Left colon (tissue), 2 donors: ENCODE measurements at places on chromosomes 2 and 18. TPM values are rescaled to one million over a fixed set of nuclear protein-coding genes. Genes with fewer than 3 reads are reported as not detected.
A peak's percentile ranks its signal among the peaks of the same experiment; 100 is the strongest.

The NGEF gene
- total RNA-seq, result 41.4 TPM

The KIAA2012 gene
- 0.11 TPM for total RNA-seq

The STEAP3 gene
- 19.4 TPM for total RNA-seq

The TMEM185B gene
- 12.1 TPM for total RNA-seq

The PROC gene
- 3.6 TPM for total RNA-seq

The SLC11A1 gene
- 2.0 TPM for total RNA-seq

The CD207 gene
- total RNA-seq, result 0.22 TPM

The SMARCAL1 gene
- total RNA-seq, result 14.7 TPM

The PMS1 gene
- 13.7 TPM for total RNA-seq

The DUSP19 gene
- total RNA-seq, result 2.4 TPM

The CWC22 gene
- total RNA-seq, result 13.7 TPM

The REV1 gene
- total RNA-seq, result 40.8 TPM

The RUFY4 gene
- total RNA-seq, result 0.76 TPM

The OSBPL6 gene
- 1.8 TPM for total RNA-seq

The CFC1 gene
- 0.73 TPM for total RNA-seq

The UPP2 gene
- not detected for total RNA-seq

- DNase-seq, result no peak
Measured at GRCh38 chr2:167297292-167297691, 409.0 kb downstream of the XIRP2 start.

DNA sequence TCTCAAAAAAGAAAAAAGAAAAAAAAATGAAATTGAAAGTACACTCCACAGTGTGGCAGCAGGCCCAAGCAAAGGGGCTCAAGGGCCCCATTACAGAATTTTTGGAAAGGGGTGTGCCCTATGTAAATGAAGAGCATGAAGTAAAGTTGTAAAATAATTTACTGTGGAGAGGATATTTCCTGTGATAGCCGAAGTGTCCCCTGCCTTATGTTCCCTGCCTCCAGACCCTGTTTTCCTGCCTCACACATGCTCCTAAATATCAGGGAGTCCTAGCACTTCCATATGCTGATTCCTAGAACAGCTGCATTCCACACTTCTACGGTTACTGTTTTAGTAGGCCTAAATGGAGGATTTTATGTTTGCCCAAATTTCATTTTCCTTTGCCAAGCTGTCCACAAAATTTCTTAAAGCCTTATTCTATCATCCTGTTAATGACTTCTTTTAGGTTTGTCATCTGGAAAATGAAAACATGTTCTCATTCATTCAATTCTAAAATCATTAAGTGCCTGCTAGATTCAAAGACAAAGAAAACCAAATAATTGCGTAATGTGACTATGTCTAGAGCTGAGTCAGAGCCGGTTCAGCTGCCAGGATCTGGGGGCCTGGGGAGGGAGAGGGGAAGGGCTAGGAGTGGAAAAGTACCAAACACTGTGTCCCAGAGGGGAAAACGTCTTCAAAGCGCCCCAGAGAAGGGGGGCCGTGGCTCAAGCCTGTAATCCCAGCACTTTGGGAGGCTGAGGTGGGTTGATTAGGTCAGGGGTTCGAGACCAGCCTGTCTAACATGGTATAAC, 25.9 kb upstream of the IMPA2 start:
- DNase-seq, result peak; percentile 35

- DNase-seq, result no peak
Measured at GRCh38 chr18:22355598-22355997, 62.1 kb downstream of the CTAGE1 start.

GRCh38 chr18:59961070-59961469, 61.3 kb downstream of the PMAIP1 start:
- DNase-seq, result peak; percentile 12

DNA sequence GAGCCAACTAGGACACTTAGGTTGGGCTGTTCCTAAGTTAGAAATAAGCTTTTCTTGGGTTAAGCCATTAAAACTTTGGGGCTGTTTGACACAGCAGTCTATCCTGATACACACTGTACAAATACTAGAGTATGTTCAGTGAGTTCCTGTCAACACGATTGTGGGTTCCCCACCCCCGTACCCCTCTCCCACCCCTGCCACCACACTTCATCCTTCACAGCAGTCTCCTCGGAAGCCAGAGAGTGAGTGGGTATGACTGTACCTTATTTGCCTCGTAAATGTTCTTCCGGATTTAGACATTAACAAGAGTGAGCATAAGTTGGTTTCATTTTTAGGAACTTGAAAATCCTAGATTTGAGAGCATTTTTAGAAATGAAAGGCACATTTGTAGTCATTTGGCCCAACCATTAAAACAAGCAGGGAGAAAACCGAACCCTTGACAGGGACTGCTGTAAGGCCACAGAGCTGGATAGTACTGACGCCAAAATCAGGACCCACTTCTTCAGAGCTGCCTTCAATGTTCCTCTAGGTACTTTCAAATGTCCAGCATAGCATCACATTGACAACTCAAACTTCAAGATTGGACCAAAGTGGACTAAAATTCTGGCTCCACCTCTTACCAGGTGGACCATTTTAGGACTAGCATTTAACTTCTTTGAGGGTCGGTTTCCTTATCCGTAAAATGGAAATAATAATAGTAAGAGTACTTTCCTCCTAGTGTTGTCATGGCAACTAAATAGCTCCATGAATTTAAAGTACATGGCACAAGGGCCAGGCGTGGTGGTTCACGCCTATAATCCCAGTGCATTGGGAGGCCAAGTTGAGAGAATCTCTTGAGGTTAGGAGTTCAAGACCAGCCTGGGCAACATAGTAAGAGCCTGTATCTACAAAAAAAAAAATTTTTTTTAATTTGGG, 166.3 kb upstream of the SERTAD2 start:
- no peak for DNase-seq

DNA sequence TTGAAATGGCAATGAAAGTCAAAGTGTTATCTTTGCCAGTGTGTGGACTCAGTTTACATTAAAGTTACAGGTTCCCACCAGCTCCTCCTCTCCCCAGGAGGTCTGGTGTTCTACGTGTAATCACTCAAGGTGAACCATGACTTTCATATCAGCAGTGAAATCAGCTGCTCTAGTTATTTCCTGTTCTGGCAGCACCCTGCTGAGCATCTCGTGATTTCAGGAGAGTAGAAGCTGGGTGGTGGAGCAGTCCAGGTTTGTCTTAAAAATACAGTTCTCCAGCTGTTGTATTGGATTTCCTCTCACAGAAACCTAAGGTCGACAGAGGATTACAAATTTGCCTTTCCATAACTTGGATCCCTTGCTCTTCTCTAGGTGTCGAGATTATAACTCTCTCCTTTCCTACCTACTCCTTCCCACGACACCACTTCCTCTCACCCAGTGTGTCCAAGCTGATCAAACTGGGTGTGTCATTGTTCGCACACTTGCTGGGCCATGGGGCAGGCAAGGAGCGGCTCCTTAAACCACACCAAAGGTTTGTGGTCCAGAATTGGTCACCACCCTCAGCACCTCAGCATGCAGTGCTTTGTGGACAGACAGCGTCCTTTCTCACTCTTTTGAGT, 13.0 kb upstream of the ARHGAP25 start:
- peak; percentile 46 for DNase-seq

DNA sequence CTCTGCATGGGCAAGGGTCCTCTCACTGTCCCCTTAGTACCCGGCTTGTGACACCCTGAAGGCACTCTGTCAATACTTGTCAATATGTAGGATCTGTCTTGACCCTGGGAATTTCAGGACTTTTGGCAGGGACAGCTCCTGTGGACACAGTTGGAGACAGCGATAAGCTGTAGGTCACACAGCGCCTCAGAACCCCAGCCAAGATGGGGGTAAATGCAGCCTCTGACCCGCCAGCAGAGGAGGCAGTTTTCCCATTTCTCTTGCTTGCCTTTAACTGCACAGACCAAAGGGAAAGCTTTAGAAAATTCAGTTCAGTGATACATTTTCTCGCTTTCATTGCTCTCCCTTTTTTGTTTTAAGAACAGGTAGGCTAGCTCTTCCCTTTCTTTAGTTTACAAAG, 54.8 kb upstream of the KLHL29 start:
- no peak for DNase-seq

- DNase-seq, result no peak
Measured at GRCh38 chr2:109065391-109065734, 63.6 kb upstream of the SH3RF3 start.

DNA sequence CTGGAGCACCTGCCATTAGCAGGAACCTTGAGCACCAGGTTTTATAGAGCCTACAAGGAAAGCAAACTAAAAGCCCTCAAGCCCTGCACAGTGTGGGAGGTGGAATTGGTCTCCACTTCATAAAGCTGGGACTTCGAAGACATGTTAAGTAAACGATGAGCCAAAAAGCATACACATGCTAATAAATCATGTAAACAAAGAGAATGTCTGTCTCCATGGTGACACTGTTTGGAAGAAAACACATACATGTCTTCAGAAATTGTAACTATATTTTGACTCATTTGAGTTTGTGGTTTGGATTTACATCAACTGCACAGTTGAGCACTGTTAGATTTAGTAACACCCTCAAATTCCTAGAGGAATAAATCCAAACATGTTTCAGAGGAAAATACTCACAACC, 978.5 kb upstream of the LRRTM1 start:
- no peak for DNase-seq

DNA sequence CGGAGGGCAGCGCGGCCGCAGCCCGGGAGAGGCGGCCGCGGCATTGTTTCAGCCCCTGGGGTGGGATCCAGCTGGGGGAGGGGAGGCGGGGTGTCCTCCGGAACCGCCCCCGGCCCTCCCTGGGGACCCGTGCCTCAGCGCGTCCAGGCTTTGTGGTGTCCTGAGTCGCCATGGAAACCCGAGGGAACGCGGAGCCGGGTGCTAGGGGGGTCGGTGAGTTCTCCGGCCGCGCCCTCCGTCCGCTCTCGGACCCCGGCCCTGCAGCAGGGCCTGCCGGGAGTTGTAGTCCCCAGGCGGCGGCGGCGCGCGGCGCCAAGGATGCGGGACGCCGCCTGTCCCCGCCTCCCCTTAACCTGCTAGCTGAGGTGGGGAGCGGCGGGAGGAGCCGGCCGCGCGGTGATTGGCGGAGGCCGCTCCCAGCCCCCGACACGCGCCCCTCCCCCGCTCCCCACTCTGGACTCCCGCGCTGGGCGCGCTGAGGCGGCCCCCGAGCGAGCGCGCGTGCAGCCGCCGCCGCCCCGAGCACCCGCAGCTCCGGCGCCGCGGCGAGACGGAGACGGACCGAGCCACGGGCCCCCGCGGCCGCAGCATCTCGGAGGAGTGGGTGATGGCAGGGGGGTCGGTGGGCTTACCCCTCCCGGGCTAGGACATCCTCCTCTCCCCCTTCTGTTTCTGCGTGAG, at the start of gene DPYSL5:
Gene DPYSL5 (plus strand): TSS at position 478 of the 681 bp plus-strand sequence. CDS start 50,368 bp downstream, outside the sequence.
- no peak for DNase-seq

GRCh38 chr2:185835974-185836373, 97.4 kb downstream of the FSIP2 start:
- DNase-seq, result no peak

- no peak for DNase-seq
Measured at GRCh38 chr2:18889565-18890332, 300.4 kb upstream of the NT5C1B start.

DNA sequence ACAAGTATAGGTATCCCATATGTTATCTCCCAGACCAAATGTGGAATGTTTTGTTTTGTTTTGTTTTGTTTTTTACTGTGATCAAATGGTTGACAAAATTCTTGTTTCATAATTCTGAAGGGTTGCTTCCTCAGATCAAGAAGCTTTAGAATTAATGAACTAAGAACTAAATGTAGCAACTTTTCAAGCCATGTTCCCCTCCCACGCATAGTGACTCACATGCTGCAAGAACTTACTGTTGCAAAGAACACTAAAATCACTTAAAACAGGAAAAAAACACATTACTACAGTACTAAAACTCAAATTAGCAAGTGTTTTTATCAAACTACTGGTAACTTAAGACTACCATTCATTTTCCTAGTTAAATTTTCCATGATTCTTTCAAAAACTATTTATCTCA, 30.6 kb downstream of the HNRNPLL start:
- DNase-seq, result no peak

DNA sequence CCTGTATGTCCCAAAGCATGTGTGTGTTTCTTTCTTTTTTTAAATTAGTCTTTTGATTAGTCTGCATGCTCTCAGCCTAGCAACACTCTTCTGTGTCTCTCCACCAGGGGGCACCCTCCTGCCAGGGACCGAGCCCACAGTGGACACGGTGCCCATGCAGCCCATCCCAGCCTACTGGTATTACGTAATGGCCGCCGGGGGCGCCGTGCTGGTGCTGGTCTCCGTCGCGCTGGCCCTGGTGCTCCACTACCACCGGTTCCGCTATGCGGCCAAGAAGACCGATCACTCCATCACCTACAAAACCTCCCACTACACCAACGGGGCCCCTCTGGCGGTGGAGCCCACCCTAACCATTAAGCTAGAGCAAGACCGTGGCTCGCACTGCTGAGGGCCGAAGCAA, 93.8 kb downstream of the NRP2 start:
- DNase-seq, result peak; percentile 64

GRCh38 chr2:133790711-133791110, 222.4 kb upstream of the NCKAP5 start:
- DNase-seq, result no peak

GRCh38 chr2:28352610-28353195, 40.0 kb upstream of the FOSL2 start:
- DNase-seq, result no peak

GRCh38 chr2:85503851-85504777, 34.9 kb upstream of the MAT2A start:
- no peak for DNase-seq

GRCh38 chr2:8174641-8175257, 507.1 kb upstream of the ID2 start:
- no peak for DNase-seq

- no peak for DNase-seq
Measured at GRCh38 chr18:21826641-21827302, 86.2 kb downstream of the MIB1 start.

- peak; percentile 28 for DNase-seq
Measured at GRCh38 chr18:74196220-74197119, 48.1 kb downstream of the TIMM21 start.

DNA sequence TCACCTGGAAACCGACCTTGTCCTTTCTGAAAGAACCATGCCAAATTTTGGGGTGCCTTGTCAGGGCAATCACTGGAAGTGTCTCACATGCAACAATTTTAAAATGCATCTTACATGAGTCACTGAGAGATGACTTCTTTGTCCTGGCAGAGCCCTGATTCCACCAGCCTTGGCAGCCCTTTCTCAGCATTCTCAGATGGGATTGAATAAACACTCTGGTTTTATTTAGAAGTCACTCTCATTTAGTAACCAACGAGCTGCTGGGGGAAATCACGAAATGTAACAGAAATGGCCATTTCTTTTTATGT, 3.8 kb upstream of the ATP8B1 start:
- no peak for DNase-seq

GRCh38 chr2:134402410-134402809, 148.5 kb downstream of the MGAT5 start:
- no peak for DNase-seq

- no peak for DNase-seq
Measured at GRCh38 chr2:48482769-48483168, 47.2 kb upstream of the STON1 start.

- DNase-seq, result no peak
Measured at GRCh38 chr2:5945742-5946141, 253.6 kb downstream of the SOX11 start.

DNA sequence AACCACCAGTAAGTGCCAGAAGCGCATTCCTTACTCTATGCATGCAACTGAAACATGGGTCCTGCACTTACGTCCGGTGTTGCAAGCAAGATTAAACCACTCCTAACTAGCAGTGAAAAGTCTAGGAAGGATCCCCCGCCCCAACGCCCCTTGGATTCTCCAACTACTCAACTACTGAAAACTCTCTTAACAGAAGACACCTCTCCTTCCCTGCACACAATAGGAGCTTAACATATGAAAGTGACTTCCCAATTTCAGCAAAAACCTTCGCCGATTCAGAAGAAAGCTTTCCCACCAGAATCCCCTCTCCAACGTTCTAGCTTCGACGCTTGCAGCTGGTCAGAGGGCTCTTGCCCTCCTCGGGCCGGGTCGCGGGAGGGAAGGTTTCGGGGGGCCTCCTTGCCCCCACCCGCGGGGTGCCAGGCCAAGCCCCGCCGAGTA, 578 bp downstream of the IWS1 start:
- DNase-seq, result peak; percentile 41
